ENCODE measurements at places on chromosomes 2 and 18.

DNA sequence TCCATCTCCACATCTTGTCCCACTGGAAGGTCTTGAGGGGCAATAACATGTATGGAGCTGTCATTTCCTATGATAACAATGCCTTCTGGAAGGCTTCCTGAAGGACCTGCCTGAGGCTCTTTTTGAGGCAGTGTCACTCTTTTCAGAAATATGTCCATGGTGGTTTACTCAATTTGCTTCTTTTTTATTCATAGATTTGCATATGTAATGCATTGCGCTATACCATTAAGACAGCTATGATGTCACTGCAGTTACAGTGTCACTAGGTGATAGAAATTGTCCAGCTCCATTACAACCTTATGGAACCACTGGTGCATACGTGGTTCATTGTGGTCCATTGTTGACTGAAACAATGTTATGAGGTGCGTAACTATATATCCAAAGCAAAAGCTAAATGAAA, 19.9 kb downstream of the NABP1 start:
- no peak for DNase-seq

- DNase-seq, result no peak
Observed at GRCh38 chr18:33833842-33834241, 255.8 kb downstream of the ASXL3 start.

- DNase-seq, result no peak
Observed at GRCh38 chr2:64914735-64915509, 74.3 kb upstream of the SLC1A4 start.

GRCh38 chr2:200367155-200367554, 60.7 kb downstream of the SPATS2L start:
- no peak for DNase-seq

- DNase-seq, result no peak
Observed at GRCh38 chr2:237315829-237316225, 98.1 kb downstream of the COL6A3 start.

DNA sequence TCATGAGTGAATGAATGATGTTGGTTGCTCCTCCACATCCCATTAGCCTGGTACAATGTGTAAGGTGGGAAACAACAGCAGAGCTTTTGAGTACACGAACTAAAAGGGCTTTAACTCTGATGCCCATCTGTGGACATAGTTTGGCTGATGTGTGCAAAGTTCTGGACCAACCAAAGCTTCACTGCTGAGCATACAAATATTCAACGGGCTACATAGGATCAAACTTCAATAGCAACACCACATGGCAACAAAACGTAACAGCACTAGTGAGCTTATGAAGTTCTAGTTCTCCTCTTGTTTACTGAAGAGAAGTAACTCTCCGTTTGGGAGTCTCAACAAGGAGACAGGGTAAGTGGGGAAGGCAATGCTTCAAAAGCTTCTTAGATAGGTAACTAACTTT, 20.4 kb downstream of the STAM2 start:
- DNase-seq, result no peak

GRCh38 chr2:46383113-46383395, 85.8 kb downstream of the EPAS1 start:
- DNase-seq, result no peak

DNA sequence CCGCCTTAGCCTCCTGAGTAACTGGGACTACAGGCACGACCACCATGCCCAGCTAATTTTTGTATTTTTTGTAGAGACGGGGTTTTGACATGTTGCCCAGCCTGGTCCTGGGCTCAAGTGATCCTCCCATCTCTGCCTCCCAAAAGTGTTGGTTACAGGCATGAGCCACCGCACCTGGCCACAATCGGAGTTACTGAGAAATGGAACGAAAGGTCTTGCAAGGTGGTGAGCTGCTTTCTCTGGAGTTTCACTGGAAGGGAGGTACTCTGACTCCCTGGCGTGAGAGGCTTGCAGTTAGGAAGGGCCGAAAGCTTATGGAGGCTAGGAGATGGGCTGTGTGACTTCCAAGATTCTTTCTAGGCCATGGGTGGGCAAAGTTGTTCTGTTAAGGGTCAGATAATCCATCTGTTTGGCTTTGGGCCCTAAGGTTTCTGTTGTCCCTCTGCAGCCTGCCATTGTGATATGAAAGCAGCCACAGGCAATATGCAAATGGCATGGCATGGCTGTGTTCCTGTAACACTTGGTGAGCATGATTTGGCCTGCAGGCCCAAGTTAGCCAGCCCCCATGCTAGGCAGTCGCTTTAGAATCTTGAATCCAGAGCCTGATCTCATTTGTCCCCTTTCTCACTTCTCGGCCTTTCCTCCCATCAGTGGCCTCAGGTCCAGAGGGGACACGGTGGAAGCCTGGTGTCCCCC, 7.9 kb downstream of the EFHD1 start:
- no peak for DNase-seq

GRCh38 chr18:12304351-12305210, 3.5 kb upstream of the TUBB6 start:
- DNase-seq, result no peak

- no peak for DNase-seq
Observed at GRCh38 chr2:6824962-6825361, 40.7 kb downstream of the CMPK2 start.

DNA sequence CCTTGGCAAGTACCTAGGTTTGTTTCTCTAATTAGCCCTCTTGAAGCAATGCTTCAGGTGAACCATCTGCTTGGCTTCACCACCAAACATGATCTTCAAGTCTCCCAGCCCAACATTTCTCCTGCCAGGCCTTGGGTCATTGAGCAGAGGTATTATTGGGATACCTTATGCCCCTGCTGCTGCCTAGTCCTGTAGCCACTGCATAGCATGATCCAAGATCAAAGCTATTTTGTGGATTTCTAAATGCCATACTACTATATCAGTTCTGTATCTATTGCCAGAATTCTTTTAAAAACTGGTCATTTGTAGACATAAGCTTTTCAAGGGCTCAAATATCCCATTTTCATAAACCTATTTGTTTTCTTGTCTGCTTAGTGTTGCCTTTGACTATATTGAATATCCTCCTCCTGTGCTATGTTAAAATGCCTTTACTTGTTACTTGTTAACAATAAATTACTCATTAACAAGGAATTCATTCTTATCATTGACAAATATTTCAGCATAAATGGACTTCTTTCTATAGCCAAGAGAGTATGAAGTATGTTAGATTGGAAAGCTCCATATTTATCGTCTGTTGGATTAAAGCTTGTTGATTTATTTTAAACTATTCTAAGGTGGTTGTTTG, 204.5 kb upstream of the RBBP8 start:
- DNase-seq, result no peak

DNA sequence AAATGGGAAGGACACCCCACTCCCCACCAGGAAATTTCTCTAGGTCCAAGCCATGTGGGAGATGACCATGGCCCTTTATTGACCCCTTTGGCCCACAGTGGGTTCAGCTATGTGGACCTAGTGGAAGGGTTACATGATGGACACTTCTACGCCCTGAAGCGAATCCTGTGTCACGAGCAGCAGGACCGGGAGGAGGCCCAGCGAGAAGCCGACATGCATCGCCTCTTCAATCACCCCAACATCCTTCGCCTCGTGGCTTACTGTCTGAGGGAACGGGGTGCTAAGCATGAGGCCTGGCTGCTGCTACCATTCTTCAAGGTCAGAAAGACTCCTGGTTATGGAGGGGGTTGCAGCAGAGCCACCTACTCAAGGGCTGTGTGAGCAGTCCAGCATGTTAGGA, 1.3 kb downstream of the STK16 start:
- no peak for DNase-seq

DNA sequence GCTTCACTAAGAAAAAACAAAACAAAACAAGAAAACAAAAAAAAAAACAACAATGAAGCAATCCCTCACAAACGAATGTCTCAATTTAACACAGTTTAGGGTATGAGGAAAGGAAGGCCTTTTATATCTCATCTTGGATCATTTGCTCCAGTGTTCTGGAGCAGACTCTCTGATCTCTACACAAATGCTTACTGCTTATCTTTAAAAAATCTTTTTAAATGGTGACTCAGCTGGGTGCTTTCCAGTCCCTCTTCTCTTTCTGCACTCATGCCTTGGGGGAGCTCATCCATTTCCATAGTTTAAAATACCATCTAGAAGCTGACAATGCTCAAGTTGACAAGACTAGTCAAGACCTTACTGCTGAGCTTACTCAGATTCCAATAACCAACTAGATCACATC, 56.2 kb downstream of the ETAA1 start:
- DNase-seq, result no peak

DNA sequence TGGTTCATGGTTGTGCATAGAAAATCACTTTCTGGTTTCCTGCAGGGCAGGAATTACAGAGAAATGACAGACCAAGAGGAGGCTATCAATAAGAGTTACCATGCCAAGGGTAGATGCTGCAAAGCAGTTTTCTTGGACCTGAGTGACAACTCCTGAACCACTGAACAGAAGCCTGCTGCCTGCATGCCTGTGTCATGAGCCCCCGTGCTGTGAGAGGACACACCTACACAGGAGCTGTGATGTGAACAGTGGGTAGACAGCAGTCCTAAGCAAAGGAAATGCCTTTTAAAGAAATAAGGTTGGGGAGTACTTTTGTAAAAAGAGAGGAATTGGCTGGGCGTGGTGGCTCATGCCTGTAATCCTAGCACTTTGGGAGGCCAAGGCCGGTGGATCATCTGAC, 54.2 kb upstream of the CREB1 start:
- no peak for DNase-seq

- DNase-seq, result no peak
Observed at GRCh38 chr2:75464348-75464946, 96.3 kb downstream of the EVA1A start.

DNA sequence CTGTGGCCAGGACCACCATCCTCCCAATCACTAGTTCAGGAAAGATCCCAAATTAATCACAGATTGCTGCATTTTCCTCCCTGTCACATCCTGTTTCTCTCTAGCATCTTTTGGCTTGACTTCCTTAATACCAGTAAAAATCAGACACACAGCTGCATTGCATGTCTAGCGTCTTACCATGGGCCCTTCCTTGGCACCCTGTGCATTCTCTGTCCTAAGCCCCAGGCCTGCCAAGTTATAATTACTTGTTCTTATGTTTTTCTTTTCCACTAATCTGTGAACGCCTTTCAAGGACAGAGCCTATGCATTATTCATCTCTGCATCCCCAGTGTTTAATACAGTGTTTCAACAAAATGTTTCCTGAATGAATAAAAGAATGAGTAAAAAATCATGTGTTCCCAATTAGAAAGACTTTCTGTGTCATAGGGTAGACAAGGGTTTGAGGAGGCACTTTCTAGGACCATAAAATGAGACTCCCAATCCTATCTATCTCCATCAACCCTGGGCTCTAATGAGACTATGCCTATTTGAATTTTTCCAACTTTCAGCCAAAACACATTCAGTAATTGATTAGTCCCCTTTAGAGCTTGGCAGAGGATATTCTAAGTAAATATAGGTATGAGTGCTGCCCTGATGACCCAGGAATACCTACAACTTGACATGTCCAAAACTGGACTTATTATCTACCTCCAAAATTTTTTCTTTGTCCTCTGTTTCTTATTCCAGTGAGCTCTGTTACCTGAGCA, 10.3 kb upstream of the NT5C1B start:
- no peak for DNase-seq

DNA sequence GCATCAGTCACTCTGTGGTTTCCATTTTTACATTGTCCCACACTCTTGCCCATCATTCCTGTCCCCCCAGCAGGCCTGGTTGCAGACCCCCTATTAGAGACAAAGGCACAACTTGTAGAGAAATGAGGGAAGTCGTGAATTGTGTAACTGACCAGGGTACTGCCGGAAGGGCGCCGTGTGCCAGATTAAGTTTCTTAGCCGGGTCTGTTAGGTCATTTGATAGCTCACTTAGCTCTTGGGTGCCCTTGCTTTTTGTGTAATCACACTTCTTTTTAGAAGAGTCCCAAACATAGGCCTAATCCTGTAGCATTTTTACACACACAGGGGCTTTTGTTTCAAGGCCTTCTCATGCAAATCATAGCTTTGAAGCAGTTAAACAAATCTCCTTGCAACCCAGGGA, 87.2 kb downstream of the CTAGE1 start:
- DNase-seq, result no peak

GRCh38 chr2:168518555-168519066, 62.5 kb downstream of the CERS6 start:
- no peak for DNase-seq

GRCh38 chr2:162113088-162113775, 38.8 kb downstream of the GCG start:
- DNase-seq, result no peak

DNA sequence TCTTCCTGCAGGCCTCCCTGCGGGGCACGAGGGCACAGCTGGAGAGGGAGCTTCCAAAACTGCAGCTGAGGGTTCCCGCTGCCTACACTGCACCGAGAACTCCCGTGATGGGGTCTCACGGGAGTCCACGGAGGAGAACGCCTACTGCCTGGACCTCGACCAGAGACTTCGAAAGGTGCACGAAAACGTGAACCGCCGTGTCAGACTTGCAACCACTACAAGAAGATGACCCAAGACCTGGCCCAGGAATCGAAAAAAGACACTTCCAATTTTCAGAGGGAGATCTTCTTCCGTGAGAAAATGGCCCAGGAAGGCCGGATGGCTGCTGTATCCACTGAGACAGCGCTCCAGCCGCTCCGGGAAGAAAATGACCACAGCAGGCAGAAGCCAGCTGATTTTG, 52.9 kb upstream of the TXNDC2 start:
- no peak for DNase-seq

DNA sequence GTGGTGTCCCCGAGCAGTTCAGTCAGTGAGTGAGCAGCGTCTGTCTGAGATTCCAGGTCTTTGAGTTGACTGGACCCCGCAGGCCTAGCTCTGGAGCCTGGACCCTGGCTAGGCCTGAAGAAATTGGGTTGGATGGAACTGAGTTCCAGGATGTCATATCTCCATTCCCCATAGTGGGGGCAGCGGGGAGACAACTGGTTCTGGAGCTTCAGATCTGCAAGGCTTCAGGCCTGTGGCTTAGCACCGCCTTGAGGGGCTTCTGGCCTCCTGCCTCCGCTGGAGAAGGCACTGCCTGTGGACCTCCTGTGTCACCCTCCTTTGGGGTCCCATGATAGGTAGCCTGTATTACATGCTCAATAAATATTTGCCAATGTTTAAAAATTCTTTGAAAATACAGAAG, 288.4 kb upstream of the ID2 start:
- DNase-seq, result no peak

- no peak for DNase-seq
Observed at GRCh38 chr2:23636426-23636825, 251.4 kb downstream of the KLHL29 start.

DNA sequence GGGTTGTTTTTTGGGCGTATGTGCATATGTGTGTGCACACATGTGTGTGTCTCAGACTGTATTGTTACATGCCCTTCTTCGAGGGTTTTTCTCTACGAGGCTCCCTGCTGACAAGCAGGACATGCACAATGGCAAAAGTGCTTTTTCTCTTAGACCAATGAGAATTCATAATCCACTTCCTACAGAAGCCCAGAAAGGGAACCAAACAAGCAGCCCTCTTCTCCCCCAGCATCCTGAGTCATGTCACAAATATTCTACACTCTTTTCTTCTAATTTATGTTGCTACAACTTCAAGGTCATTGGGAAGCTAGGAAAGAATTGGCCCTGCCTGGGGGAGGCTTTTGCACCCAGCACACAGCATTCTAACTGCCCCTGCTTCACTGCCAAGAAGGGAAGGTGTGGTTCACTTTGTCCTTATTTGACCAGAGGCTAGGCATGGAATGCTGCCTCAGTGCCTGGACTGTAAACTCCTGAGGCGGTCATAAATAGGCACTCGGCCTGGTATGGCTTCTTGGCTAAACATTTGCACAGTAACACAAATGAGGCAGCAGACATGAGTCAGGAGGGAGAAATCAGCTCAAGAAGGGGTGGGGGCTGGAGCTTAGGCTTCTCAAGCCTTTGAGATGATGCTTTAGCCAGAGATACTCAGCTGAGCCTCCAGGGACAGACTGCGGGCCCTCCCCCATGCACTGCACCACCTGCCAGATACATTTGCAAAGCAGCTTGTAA, 92.7 kb upstream of the KLF7 start:
- no peak for DNase-seq
